ENCODE measurements at places on chromosomes 1 and 21. TPM values are rescaled to one million over a fixed set of nuclear protein-coding genes. Genes with fewer than 3 reads are reported as not detected.

- no peaks in the 10 kb centered on the region for H3K36me3 ChIP-seq
- H3K4me3 ChIP-seq = no peak overlapping the region
- no peaks in the 10 kb centered on the region for H3K27me3 ChIP-seq
- no peak for DNase-seq
These were observed 189.5 kb downstream of the SIPA1L2 start for GRCh38 chr1:232440325-232441035.

DNA sequence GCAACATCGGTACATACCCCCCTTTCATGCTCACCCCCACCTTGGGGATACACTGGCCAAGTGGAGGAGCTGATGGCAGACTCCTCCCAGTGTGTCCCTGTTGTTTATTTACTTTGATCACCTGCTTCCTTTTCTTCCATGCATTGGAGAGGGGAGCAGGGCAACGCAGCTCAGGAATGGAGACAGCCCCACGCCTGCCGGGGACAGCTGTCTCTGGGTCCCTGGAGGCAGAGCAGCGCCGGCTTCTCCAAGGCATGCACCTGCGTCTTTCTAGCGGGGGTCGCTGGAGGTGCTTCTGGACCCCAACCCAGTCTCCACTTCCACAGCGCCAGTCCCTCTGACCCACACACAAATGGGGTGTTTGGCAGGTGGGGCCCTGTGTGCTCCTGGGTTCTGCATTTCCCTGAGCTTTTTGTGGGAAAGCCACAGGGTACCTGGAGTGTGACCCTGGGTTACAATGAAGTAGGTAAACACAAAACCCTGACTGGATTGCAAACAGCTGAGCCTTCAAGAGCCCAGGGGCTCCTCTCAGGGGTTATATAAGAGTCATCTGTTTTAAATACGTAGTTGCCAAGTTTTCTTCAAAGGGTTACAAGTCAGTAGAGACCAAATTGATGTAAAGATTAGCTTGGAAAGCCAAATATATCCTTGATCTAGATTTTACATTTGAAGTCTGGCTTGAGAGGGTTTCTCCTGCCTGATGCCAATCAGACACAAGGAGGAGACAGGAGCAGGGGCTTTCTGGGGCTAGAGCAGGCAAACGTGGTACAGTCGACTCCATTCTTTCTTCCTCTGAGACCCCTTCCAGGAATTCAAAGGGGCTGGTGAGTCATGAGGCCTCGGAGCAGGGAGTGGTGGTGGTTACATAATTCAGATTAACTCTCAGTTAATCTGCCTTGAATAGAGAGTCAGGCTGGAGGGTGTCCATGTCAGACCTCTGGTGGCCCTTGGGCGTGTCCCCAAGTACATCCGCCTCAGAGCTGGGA, 4.5 kb downstream of the AJAP1 start:
- DNase-seq = no peak
- H3K4me1 ChIP-seq = no peaks in the 10 kb centered on the region
- no peaks in the 10 kb centered on the region for H3K27me3 ChIP-seq
- no peaks in the 10 kb centered on the region for H3K36me3 ChIP-seq

- H3K4me3 ChIP-seq = no peak overlapping the region
- H3K4me1 ChIP-seq = no peaks in the 10 kb centered on the region
- H3K27ac ChIP-seq = no peak overlapping the region
- DNase-seq = no peak
- H3K36me3 ChIP-seq = no peaks in the 10 kb centered on the region
These were observed 56.9 kb downstream of the LPAR3 start for GRCh38 chr1:84836145-84836544.

DNA sequence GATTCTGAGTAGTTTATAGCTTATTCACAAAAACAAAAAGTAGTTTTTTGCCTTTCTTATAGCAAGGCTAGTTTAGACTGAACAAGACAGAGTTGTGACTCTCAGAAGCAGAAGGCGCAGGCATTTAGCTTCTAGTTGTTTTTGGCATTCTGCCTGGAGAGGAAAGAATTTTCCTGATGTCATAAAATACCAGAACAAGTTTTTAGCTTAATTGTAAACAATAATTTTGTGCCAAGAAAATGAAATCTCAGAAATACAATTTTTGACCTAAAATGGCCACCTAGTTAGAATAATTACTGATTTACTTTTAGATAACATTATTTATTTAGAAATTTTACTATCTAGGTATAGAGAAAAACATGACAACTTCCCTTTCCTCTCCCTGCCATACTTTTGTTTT, 1.0 kb downstream of the DNAJB4 start:
- H3K27ac ChIP-seq = no peak overlapping the region
- H3K4me3 ChIP-seq = peak overlapping the region; percentile 93
- no peak for DNase-seq
- H3K36me3 ChIP-seq = no peaks in the 10 kb centered on the region
- no peaks in the 10 kb centered on the region for H3K4me1 ChIP-seq

- no peak overlapping the region for H3K4me3 ChIP-seq
- H3K27ac ChIP-seq = no peak overlapping the region
- H3K4me1 ChIP-seq = peaks cover 38% of the 10 kb centered on the region
- no peaks in the 10 kb centered on the region for H3K27me3 ChIP-seq
- DNase-seq = no peak
These were observed 62.0 kb upstream of the NEK2 start for GRCh38 chr1:211737115-211738035.

DNA sequence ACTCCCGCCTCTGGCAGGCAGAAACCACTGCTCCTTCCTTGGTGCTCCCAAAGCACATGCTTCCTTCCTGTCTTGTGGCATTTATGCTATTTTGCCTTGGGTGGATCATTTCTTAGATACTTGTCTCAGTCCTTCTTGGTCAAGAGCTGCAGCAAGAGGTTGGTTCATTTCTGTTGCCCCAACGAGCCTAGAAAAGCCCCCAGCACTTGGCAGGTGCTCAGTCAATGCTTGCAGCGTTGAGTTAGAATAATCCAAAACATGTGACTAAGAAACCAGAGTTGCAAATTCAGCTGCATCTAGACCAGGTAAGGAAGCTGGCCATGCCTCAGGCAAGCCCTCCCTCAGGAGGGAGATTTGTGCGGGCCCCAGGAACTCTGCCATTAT, 42.4 kb upstream of the TENT5C start:
- peaks cover 6% of the 10 kb centered on the region for H3K4me1 ChIP-seq
- H3K36me3 ChIP-seq = no peaks in the 10 kb centered on the region
- no peak for DNase-seq
- H3K4me3 ChIP-seq = no peak overlapping the region

DNA sequence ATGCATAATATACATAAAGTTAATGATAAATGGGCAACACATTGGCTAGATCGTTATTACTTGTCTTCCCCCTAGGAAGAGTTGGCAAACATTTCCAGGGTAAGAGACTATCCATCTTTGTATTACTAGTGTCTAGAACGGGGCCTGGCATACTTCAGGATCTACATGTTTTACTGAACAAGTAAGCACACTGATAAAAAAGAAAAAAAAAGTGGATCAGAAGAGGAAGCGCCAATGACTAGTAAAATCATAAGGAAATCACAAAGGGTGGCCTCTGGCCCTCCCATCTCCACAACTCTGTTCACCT, 482 bp downstream of the TM2D1 start:
- DNase-seq = no peak
- peaks cover 7% of the 10 kb centered on the region for H3K4me1 ChIP-seq
- H3K27ac ChIP-seq = peak overlapping the region; percentile 88
- H3K36me3 ChIP-seq = no peaks in the 10 kb centered on the region

DNA sequence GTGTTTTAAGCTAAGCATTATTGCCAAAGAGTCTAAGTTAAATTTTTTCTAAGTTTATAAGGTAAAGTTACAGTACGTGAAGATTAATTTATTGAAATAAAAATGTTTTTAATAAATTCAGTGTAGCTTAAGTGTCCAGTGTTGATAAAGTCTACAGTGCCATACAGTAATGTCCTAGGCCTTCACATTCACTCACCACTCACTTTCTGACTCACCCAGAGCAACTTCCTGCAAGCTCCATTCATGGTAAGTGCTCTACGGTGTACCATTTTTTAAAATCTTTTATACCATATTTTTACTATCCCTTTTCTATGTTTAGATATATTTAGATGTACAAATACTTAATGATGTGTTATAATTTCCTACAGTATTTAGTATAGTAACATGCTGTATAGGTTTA, 173.2 kb downstream of the CACNA1E start:
- no peaks in the 10 kb centered on the region for H3K4me1 ChIP-seq
- no peak overlapping the region for H3K4me3 ChIP-seq
- no peak for DNase-seq

- H3K4me3 ChIP-seq = no peak overlapping the region
- H3K36me3 ChIP-seq = peaks cover 21% of the 10 kb centered on the region
- no peak overlapping the region for H3K27ac ChIP-seq
- peaks cover 33% of the 10 kb centered on the region for H3K4me1 ChIP-seq
- no peak for DNase-seq
These were observed 51.4 kb downstream of the SLC9A1 start for GRCh38 chr1:27103498-27103897.

- H3K27ac ChIP-seq = no peak overlapping the region
- DNase-seq = no peak
- no peaks in the 10 kb centered on the region for H3K27me3 ChIP-seq
- no peak overlapping the region for H3K4me3 ChIP-seq
- H3K4me1 ChIP-seq = no peaks in the 10 kb centered on the region
- no peaks in the 10 kb centered on the region for H3K36me3 ChIP-seq
These were observed 72.1 kb upstream of the ZBTB40 start for GRCh38 chr1:22379566-22379965.

DNA sequence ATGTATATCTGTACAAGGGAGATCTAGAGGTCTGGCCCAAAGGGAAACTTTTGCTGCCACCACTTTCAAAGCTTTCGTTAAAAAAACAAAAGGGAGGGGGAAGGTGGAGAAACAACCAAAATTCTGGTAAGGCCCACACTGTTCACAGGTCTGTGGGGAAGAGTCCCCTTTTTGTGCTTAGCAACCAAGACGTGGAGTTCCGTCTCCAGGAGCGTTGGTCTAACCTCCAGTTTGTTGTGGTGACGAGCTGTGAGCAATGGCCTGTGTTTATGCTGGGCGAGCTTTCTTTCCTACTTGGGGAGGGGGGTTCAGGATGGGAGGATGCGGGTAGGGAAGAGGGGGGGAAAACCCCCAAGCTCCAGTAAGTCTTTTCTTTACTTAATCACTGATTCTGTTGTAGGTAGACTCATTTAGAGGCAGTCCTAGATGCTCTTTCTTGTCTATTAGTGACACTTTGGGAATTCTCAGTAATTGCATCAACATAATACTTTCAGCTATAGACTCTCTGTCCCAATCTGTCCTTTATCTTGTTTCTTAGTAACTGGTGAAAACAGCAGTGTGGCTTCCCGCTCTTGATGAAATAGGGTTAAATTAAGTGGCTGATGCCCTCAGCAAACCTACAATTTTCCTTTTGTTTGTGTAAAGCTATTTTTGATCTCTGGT, 1.5 kb downstream of the HIPK1 start:
- H3K27me3 ChIP-seq = no peaks in the 10 kb centered on the region
- peak; percentile 79 for DNase-seq
- peaks cover 38% of the 10 kb centered on the region for H3K4me1 ChIP-seq

GRCh38 chr1:6466023-6466422, at the start of gene TNFRSF25:
TSS of gene TNFRSF25 (minus strand) at chr1:6466173. CDS start at chr1:6466107, 66 bp downstream.
- H3K36me3 ChIP-seq = peaks cover 7% of the 10 kb centered on the region
- H3K27me3 ChIP-seq = no peaks in the 10 kb centered on the region
- H3K27ac ChIP-seq = peak within 1 kb of the TSS; percentile 82
- peaks cover 44% of the 10 kb centered on the region for H3K4me1 ChIP-seq
- H3K4me3 ChIP-seq = peak within 1 kb of the TSS; percentile 72
- peak; percentile 83 for DNase-seq

DNA sequence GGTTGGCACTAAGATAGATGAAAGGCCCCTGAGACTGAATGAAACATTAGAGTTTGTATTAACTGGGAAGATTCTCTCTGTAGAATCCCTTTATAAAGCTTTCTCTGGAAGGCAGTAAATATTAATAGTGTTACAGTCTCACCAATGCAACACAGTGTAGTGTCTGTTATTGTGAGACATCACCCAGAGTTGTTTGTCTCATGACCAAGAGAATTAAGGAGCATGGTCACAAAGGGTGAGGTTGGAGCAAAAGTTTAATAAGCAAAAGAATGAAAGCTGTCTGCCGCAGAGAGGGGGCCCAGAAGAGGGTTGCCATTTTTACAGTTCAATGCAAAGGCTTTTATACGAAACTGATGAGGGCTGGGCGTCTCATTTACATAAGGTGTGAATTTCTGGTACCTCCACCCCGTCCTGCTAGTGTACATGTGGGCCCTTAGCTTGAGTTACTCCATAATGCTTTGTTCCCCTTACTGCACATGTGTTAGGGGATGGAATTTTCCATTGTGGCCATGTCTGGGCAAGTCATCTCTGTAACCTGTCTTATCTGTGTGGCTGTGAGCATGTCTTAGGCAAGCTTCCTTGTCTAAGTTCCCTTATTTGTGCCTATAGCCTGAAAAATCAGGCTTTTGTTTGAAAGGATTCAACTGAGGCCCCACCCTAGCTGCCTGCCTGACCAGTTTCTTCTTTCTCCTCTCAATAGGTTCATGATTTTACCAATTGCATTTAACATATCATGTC, 184.1 kb downstream of the RASAL2 start:
- no peak overlapping the region for H3K4me3 ChIP-seq
- H3K27me3 ChIP-seq = no peaks in the 10 kb centered on the region
- DNase-seq = no peak
- no peaks in the 10 kb centered on the region for H3K4me1 ChIP-seq
- H3K27ac ChIP-seq = no peak overlapping the region

GRCh38 chr1:219247441-219247840, 73.8 kb downstream of the LYPLAL1 start:
- H3K4me3 ChIP-seq = no peak overlapping the region
- no peaks in the 10 kb centered on the region for H3K36me3 ChIP-seq
- no peak for DNase-seq
- H3K27ac ChIP-seq = no peak overlapping the region
- H3K4me1 ChIP-seq = no peaks in the 10 kb centered on the region

GRCh38 chr1:5690898-5691297, 301.3 kb downstream of the NPHP4 start:
- no peak overlapping the region for H3K4me3 ChIP-seq
- H3K27me3 ChIP-seq = no peaks in the 10 kb centered on the region
- H3K36me3 ChIP-seq = no peaks in the 10 kb centered on the region
- no peak overlapping the region for H3K27ac ChIP-seq
- DNase-seq = no peak

GRCh38 chr1:29114654-29115053, 9.0 kb downstream of the TMEM200B start:
- DNase-seq = no peak
- no peaks in the 10 kb centered on the region for H3K4me1 ChIP-seq
- no peak overlapping the region for H3K27ac ChIP-seq

- H3K27ac ChIP-seq = no peak overlapping the region
- no peak for DNase-seq
- H3K4me3 ChIP-seq = no peak overlapping the region
- H3K36me3 ChIP-seq = no peaks in the 10 kb centered on the region
These were observed 114.4 kb upstream of the SLC35F3 start for GRCh38 chr1:233790121-233790520.

Gene GJB5
- not detected for total RNA-seq

Gene CD2
- 60.8 TPM for total RNA-seq

Gene IL12RB2
- 18.2 TPM for total RNA-seq

Gene FAM43B
- not detected for total RNA-seq

Gene KCNJ15
- not detected for total RNA-seq

Gene GJB3
- total RNA-seq = not detected

Gene CD244
- 131 TPM for total RNA-seq

Gene SDHB
- 56.8 TPM for total RNA-seq

Gene XKR8
- 16.8 TPM for total RNA-seq

Measured in natural killer cell (primary cell).